ENCODE measurements at places on chromosomes 11 and 22.

DNA sequence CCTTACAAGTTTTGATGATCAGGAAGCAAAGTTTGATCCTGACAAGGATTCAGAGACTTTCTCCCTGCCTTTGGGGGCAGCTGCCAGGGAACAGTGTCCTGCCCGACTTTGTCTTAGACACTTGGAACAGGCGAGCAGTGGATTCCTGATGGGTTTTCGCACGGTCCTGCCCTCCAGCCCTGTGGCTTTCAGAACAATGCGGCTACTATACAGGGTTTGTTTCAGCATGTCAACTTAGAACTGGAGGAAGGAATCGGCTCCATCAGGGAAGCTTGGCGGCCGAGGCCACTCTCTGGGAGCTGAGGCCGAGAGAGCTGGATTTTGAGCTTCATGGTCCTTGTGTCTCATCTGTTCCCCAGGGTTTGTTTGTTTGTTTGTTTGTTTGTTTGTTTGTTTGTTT, 11.5 kb downstream of the ANO1 start:
- DNase-seq = no peak

DNA sequence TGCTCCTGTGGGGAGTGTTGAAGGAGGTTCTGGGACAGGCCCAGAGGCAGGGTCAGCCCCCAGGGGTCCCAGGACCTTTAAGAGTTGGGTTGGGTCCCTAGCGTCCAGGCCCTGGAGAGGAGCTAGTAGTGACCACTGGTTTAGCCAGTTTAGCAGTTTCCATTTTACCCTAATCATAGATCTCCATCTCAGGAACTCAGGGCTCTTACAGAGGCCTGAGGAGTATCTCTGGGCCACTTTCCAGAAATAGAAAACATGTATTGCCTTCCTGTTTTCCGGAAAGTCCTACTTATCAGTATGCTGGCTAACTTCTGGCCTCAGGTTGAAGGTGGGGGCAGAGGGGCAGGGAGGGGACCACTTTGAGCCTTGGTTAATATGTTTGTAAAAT, 13.5 kb downstream of the NCF4 start:
- no peak for DNase-seq

- DNase-seq = no peak
Observed at GRCh38 chr22:33873186-33873585, 47.1 kb downstream of the LARGE1 start.

GRCh38 chr22:31083923-31084810, 3.0 kb downstream of the SMTN start:
- DNase-seq = no peak

- no peak for DNase-seq
Observed at GRCh38 chr11:35664977-35665441, 2.4 kb downstream of the TRIM44 start.

GRCh38 chr11:20762980-20763379, 93.6 kb downstream of the NELL1 start:
- no peak for DNase-seq

- no peak for DNase-seq
Observed at GRCh38 chr11:3010521-3011275, 18.6 kb upstream of the NAP1L4 start.

GRCh38 chr22:48135592-48135991, 1373.1 kb downstream of the TBC1D22A start:
- DNase-seq = no peak

DNA sequence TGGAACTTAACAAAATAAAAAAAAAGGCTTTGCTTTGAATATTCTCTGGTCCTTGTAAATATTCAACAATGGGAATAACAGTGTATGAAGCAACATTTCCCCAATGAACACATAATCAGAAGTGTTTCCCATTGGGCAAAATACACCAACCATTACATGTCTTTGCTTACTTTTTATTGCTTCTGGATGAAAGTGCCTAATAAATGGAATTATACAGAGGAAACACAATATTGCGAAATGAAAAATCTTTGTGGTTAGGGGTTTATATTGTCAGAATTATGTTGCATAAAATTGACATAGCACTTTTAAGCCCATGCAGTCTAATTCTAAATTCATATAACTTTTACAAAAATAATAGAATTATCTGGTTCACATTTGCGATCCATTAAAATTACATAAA, 386.4 kb downstream of the DCDC1 start:
- DNase-seq = no peak

DNA sequence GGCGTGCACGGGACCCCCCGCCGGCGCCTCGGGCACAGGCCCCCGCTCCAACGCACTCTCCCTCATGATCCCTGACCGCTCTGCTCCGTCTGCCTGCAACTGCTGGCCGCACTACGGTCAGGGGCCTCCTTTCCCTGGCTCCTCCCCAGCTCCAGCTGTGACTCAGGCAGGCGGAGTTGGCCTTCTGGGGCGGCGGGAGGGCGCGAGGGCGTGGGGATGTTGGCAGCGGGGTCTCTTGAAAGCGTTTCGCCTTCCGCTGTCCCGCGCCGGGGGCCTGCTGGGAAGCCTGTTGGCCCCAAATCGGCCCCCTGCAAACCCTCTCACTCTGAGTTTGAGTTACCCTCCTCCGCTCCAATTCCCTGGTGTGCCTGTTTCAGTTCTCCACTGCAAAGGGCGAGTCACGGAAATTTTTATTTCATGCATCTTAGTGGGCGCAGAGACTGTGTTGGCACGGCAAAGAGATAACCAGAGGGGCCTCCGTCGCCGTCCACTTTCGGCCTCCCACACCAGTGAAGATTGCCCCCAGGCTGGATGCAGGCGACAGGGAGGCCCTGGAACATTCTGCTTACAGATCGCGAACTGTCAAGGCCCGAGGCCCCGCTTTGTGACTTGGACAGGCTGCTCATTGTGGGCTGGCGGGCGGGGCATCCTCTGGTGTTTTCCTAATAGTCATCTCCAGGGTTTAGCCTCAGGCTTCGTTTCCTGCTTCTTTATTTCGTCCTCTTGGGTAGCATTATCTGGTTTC, at the start of gene CAVIN3:
Gene CAVIN3, minus strand, starts transcription at position 91 of the 745 bp plus-strand sequence. Its CDS starts 25 bp downstream, at position 66.
- DNase-seq = no peak

DNA sequence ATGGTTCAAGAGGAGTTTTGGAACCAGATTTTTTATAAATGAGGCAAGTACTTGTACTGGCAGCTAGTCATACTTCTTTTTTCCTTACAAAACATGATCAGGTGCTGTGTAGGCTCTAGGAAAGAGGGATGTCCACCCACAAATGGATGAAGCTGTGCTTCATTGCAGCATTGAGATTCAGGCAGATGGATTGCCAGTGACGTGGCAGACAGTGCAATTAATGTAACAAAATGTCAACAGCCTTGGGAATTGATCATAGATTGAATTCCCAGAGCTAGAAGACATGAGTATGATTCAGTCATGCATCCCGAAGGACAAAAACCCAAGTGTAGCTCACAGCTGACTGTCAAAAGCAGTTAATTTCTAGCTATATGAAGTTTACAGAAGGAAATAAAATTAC, 99.2 kb upstream of the RASSF10 start:
- no peak for DNase-seq

DNA sequence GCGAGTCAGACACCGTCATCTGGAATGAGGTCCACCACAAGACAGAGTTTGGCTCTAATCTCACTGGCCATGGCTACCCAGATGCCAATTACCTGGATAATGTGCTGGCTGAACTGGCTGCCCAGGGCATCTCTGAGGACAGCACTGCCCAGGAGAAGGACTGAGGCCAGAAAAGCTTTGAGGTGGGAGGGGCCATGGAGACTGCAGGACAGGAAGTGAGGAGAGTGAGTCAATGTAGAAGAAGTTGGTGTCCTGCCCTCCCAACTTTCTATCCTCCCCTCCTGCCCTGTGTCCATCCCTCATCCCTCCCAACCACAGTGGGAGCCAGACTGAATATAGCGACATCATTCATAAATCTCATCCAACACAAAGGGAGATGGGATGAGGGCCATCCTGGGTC, 8.0 kb downstream of the MPEG1 start:
- DNase-seq = no peak
